GM13977 (cell line): ENCODE measurements at places on chromosomes 6 and 20.

DNA sequence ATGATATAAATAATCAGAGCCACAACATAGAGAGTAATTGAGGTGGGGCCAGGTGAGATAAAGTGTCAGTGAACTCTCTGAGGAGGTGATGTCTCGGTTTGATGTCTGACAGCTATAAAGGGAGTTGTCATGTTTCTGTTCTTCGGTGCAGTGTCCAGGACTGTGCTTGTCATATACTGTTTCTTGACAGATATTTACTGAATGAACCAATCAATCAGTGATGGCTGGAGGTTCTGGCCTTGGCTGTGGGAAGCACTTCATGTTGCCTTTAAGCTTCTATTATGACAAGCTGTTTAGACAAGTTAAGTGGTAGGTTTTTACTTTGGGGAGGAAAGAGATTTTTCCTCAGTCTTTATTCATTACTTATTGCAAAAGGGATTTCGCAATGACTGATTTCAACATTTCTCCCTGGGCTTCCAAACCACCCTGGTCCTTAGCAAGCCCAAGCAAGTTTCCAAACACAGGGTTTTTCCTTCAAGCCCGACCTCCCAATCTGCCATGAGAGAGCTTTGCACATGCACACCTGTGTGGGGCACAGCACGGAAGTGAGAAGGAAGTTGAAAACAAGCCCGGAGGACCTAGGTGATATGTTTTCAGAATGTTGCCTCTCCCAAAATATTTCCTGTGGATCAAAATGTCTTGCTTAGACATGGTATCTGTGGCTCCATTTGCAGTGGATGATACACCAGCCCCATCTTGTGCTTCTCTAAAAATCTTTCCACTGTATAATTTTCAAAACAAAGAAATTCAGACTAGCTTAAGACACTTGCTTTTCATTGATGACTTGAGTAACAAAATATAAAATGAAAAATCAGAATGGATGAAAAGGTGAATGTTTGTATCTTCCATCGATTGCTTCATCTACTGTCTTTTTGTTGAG, 567.3 kb upstream of the BTBD3 start:
- DNase-seq: no peak

- no peak for DNase-seq
These were observed 347.7 kb downstream of the PRKN start for GRCh38 chr6:162379757-162380409.

DNA sequence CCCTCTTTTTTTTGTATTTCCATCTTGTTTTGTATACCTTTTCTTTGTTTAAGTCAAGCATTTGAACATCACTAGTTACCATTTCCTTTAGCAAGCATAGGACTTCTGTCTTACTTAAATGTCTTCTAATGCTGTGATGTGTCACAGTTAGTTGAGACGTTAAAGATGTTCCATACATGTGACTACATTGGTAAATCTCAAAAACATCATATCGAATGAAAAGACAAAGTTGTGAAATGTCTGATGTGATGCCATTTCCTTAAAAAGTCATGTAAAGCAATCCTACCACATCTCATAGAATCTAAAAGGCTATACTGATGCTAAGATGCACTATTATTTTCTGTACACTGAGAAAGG, 26.8 kb downstream of the SLC16A10 start:
- no peak for DNase-seq

DNA sequence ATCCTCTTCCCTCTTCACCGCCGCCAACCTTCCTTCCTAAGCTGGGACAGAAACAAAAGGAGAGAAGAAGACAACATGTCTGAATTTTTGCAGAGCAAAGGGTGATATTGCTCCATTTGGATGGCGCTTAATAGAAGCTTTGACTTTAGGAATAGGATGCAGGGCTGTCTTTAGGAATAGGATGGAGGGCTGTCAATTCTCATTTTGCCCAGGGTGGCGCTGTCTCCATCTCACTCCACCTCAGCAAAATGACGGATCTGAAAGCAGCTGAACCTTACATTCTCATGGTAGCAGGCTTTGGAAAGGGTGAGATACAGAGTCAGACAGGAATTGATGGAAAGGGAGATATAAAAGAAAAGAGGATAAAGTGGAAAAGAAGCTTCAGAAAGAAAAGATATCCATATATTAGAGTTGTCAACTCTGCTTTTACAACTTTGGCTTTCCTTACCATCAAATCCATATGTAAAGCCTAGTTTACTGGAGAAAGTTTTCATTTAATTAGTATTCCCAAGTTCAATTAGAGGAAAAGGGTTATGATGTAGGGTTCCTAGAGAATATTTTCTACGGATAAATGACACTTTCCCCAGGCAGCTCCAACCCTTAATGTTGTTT, 2.4 kb downstream of the MTCL3 start:
- peak; percentile 66 for DNase-seq

DNA sequence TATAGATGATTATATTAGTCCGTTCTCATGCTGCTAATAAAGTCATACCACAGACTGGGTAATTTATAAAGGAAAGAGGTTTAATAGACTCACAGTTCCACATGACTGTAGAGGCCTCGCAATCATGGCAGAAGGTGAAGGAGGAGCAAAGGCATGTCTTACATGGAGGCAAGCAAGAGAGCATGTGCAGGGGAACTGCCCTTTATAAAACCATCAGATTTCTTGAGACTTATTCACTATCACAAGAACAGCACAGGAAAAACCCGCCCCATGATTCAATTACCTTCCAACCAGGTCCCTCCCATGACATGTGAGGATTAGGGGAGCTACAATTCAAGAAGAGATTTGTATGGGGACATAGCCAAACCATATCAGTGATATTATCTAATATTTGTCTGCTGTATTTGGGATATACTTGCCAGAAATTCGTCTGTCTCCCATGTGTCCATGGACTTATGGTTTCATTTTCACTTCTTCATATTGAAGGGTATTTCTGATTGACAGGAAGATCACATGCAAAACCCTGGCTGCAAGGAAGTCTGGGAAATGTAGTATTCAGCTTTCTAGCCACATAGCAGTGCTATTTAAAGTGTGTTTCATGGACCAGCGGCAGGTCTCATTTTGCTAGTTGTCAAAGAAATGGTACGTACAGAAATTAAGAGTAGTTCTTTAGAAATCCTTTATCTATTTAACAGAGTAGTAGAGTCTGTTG, 50.5 kb upstream of the PAK5 start:
- peak; percentile 7 for DNase-seq

DNA sequence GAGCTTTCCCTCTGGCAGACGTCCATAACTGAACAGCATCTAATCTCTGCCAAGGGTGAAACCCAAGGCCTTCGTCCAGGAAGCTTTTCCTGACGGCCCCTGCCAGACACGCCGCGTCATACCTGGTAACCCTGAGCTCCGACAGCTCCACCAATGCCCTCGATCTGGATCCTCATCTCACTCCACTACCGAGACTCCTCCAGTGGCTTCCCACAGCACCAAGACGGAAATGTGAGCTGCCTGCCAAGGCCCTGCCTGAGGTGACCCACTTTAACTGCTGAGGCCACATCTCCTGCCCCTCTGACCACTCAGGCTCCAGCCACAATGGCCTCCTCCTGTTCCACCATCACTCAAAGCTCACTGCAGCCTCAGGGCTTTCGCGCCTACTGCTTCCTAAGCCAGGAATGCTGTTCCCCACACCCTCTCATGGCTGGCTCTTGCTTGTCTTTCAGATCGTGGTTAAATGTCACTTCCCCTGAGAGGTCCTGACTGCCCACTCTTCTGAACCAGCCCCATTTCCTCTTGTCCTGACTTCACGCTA, 143.2 kb downstream of the PREX1 start:
- DNase-seq: no peak

DNA sequence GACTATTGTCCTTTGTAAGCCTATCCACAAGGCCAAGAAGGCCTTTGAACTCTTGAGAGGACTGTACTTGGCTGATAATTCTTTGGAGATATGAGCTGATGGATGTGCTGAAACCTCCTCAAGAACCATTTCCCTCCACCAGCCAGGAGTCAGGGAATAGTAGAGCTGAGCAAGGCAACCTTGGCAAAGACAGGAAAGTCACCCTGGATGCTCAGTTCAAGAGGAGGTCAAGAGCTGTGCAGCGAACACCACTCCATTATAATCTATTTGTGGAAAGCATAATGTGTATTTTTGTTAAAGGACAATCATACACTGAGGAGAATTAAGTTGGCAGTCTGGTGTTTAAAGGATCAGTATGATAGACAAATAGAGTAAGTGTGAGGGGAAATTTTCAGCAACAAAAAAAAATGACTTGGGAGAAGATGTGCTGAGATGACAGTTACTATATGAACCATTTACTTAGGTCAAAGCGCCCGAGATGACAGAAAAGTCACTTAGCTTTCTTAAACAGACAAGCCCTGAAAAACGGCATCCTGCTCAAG, 177.2 kb upstream of the COL21A1 start:
- no peak for DNase-seq

DNA sequence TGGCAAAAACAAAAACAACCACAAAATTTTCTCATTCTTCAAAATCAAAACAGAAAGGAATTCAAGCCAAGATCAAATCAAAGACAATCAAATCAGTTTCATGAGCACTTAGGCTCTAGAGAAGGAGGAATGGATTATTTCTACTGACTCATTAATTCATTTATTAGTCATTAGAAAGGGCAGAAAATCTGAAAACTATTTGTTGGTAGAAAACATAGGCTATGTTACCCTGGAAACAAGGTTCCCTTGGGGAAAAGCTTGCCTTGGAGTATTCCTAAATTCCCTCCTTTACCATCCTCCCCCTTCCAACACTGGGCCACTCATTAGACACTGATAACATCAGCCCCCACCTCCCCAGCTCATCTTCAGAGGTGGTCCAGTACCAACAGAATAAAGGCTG, 17.5 kb downstream of the KIF16B start:
- no peak for DNase-seq

- no peak for DNase-seq
These were observed 88.1 kb downstream of the HDGFL1 start for GRCh38 chr6:22657352-22657980.

DNA sequence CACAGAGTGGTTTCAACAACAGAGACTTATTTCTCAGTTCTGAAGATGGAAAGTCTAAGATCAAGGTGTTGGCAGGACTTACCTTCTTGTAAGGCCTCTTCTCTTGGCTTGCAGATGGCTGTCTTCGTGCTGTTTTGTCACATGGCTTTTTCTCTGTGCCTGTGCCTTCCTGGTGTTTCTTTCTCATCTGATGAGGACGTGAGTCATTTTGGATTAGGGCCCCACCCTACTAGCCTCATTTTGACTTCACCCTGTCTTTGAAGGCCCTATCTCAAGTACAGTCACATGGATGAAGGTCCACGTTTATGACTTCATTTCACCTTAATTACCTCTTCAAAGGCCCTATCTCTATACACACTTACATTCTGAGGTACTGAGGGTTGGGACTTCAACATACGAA, 41.4 kb upstream of the LAMA2 start:
- DNase-seq: no peak

DNA sequence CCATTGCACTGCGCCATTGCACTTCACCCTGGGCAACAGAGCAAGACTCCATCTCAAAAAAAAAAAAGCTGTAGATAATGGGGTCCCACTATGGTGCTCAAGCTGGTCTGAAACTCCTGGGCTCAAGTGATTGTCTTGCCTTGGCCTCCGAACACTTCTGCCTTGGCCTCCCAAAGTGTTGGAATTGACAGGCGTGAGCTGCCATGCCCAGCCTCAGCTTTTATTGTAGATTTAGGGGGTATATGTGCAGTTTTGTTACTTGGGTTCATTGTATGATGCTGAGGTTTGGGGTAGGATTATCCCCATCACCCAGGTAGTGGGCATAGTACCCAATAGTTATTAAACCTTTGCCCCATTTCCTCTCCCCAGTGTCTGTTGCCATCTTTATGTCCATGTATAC, 11.4 kb downstream of the HSPA1B start:
- no peak for DNase-seq

- no peak for DNase-seq
These were observed 109.1 kb upstream of the PRSS16 start for GRCh38 chr6:27138406-27138805.

DNA sequence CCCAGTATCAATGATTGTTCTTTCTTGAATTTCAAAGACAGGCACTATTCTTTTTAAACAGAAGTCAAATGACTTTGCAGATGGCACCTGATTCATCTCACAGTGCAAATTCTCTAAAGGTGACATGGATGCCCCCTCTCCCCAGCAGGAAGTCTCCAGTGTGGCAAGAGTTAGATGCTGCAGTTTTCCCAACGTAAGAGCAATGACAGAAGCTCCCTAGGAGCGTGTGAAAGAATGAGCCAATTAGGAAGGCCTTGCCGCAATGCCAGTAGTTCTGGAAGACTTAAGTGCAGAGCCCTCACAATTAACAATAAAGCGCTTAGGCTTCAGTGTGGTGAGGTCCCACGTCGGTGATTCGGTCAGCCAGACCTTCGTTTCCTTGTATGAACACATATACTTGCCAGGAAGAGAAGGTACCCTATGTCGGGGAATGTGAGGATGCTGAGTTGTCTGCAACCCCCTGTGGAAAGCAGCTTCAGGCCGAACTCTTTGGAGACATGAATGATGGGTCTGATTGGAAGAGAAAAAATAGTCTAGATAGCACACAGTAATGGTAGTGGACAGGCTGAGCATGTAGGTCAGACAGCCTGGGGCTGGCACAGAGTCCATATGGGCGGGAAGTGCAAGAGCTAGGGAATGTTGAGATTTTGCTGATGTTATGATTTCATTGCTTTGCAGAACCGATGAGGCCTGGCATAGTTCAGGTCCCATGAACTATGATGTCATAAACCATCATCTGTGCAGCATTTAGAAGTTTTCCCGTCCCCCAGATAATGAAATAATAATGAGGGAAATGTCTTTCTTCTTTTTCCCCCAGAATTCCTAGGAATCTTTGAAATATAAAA, 132.6 kb downstream of the PHACTR1 start:
- DNase-seq: no peak

- no peak for DNase-seq
These were observed 301.3 kb upstream of the TCF21 start for GRCh38 chr6:133587546-133588160.

GRCh38 chr6:28239636-28240035, 12.4 kb downstream of the ZKSCAN4 start:
- no peak for DNase-seq

GRCh38 chr6:128892079-128892478, 9.1 kb downstream of the LAMA2 start:
- DNase-seq: no peak

DNA sequence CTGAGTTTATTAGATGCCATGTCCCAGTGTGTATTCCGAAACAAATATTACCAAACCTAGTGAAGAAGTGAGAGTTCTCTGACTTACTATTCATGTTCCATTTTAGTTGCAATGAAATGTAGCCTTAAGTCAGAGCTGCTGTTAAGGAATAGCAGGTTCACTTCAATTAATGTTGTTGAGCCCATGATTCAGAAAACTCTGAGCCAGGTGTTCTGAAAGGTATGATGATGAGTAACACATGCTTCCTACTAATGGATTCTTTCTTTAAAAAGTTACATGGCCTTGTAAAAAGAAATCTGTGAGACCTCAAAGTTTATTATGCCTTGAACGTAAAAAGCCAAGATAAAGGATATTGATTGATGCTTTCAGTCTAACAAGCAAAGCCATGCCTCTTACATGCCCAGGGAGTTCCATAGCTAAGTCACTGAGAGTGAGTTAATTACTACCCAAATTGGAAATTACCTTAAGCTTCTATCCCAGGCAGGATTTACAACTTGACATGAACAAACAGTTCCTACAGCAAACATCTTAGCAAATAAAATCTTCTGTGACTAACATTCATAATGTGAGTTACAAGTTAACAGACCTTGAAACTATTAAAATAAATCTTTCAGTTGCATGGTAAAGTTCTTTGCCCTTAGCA, 122.9 kb downstream of the AKAP7 start:
- no peak for DNase-seq
